ENCODE measurements at places on chromosomes 2 and 18.

- DNase-seq, result no peak
Measured at GRCh38 chr2:232894746-232895145, 24.7 kb downstream of the SNORC start.

DNA sequence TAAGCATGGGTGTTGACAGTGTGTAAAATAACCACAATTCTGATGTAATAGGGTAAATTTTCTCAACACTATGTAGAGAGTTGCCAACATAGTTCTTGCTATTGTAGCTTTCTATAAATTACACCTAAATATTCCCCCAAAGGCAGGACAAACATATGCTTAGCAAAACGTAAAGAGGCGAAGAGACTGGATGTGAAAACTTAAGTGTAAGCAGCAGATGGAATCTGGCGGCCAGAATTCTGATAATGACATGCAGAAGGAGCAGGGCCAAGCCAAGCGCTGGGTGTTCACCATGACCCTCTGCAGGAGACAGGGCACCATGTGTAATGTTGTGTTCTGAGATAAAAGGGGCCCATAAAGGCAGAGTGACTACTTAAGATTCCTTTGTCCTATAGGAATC is 105.2 kb upstream of the ZNF521 start:
- no peak for DNase-seq

DNA sequence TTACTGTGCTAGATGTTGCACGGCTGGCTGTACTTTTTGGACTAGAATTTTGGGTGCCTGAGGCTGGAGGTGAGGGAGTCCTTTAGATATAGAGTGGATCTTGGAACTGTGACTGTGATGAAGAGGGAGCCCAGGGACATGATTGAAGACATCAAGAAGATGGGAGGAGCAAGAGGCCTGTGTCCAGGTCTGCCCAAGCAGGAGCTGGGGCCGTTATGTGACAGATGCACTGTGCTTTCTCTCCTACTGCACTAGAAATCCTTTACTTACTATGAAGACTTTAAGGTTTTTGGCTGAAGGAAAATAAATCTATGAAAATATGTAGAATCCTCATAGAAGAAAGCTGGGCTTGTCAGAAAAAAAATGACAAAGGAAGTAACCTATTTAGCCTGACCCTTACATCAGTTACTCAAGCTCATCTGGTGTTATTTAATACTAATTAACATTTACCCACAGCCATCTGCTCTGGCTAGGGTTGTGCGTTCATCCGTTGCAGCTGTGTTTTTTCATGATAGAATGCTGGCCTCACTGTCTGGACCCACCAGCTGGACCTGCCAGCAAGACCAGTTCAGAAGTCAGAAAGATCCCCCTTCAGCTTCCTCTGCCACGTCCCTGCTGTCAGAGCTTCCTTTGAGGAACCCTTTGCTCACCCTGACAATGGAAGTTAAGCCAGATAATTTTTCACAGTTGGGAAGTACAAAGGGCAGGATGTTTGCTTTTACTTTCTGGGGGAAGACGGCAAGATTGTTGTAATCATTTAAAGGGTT is 16.7 kb downstream of the TSN start:
- DNase-seq, result no peak

GRCh38 chr2:118148133-118148532 is 59.9 kb downstream of the INSIG2 start:
- DNase-seq, result no peak

DNA sequence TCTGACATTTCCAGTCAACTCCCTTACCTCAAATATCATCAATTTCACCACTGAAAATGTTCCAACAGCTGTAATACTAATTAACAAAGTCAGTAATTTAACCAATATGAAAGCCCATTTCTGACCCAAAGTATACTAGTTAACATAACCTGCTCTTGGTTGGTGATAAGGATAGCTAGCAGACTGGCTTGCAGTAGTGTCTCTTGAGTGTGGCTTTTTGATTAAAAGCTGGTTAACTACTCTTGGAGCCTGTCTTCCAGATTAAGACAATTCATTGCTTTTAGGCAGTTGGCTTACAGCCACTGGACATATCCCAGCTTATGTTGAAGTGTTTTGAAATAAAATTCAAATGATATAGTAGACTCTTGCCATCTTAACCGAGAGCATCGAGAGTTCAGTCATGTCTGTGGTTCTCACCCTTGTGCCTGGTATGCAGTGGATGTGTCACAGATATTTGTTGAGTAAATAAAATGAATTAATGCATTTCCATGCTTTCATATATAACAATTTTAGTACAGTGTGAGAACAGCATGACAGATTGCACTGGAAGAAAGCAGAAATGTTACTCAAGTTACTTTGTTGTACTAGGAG is 158.1 kb downstream of the TANC1 start:
- no peak for DNase-seq

DNA sequence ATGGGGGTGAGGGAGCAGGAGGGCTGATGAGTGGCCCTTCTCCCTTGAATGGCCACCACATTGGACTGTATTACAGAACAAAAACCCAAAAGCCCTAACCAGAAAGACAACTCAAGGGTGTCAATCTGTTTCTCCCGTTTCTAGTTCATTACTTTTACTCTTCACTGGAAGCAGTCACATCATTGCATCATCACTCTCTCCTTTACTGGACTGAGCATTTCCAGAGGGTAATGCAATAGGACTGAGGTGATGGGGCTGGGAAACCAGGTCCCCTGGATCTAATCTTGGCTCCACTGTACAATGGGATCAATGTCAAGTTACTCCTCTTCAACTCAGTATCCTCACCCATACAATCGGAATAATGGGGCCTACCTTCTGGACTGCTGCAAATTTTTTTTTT is 56.1 kb downstream of the BCL2 start:
- no peak for DNase-seq

- DNase-seq, result no peak
Measured at GRCh38 chr2:141529659-141530058, 601.2 kb downstream of the LRP1B start.

DNA sequence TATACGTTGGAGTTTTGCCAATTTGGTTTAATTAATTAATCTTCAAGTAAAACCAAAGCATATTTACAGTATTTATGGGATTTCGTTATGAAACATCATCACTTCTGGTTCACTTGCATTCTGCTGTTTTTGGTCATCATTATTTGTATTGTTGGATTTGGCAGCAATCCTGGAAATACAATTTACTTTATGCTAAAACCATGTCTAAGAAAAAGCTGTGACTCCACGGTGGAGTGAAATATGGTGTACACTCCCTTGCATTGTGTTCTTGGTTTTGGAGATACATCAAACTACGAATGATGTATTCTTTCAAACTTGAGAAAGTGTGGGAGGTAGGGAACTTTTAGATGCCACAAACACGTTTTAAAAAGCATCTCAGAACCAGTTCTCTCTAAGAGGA is 106.4 kb downstream of the CTAGE1 start:
- no peak for DNase-seq

- no peak for DNase-seq
Measured at GRCh38 chr2:11030909-11031308, 119.2 kb downstream of the KCNF1 start.

DNA sequence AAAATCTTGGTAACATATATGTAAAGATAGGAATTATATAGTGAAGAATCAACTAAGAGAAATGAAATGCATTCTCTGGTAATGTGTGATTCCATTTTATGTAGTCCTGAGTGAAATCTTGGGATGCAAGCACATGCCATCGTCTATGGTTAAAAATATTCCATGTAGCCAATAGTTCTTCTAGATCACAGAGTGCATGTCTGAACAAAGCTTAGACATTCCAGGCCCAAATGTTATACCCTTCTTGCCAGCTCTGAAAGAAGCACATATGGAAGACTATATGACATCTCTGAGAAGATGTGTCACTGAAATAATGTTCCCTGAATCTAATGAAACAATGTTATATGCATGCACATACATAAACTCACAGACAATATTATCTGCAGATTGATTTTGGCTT is 92.3 kb upstream of the TFPI start:
- DNase-seq, result no peak

GRCh38 chr2:215752991-215753390 is 260.4 kb downstream of the MREG start:
- DNase-seq, result no peak

- DNase-seq, result no peak
Measured at GRCh38 chr18:1917569-1917968, 653.7 kb downstream of the METTL4 start.

- no peak for DNase-seq
Measured at GRCh38 chr18:79197531-79197930, 128.3 kb downstream of the ATP9B start.

DNA sequence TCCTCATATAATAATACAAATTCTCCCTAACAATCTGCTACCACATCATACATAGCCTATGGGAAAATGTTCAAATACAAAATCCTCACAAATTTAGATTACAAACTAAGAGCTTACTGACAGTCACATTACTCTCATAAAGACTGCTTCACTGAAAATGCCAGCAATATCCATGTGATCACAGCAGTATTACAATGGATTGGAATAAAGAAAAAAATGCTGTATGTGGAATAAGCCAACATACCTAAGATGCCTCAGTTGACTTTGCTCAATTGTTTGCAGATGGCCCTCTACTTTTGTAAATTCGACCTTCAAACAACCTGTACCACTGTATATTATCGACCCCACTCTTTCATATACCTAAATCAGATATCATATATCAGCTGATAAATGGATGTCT is 88.7 kb downstream of the DYM start:
- no peak for DNase-seq

- no peak for DNase-seq
Measured at GRCh38 chr2:160352500-160352899, 141.1 kb downstream of the RBMS1 start.

- no peak for DNase-seq
Measured at GRCh38 chr2:1011006-1011405, 60.4 kb downstream of the SNTG2 start.

GRCh38 chr18:66510357-66511045 is 93.4 kb downstream of the CDH19 start:
- no peak for DNase-seq

DNA sequence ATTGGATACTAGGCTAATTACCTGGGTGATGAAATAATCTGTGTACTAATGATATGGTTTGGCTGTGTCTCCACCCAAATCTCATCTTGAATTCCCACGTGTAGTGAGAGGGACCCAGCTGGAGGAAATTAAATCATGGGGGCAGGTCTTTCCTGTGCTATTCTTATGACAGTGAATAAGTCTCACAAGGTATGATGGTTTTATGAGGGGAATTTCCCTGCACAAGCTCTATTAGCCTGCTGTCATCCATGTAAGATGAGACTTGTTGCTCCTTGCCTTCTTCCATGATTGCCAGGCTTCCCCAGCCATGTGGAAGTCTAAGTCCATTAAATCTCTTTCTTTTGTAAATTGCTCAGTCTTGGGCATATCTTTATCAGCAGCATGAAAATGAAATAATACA is 394.1 kb upstream of the SYT4 start:
- DNase-seq, result no peak

All from activated T-cell treated with anti-CD3 and anti-CD28 coated beads for 48 hours (primary cell).